T-cell (primary cell): ENCODE measurements at places on chromosomes 6 and 20.

- H3K27me3 ChIP-seq = no peaks in the 10 kb centered on the region
- DNase-seq = no peak
- H3K27ac ChIP-seq = peak overlapping the region; percentile 98
- peaks cover 27% of the 10 kb centered on the region for H3K36me3 ChIP-seq
These were observed 115.9 kb downstream of the FYN start for GRCh38 chr6:111757342-111757741.

GRCh38 chr6:39054577-39055142 is 6.1 kb downstream of the GLP1R start:
- DNase-seq = no peak
- no peaks in the 10 kb centered on the region for H3K36me3 ChIP-seq
- H3K4me3 ChIP-seq = no peak overlapping the region
- no peaks in the 10 kb centered on the region for H3K4me1 ChIP-seq
- no peak overlapping the region for H3K27ac ChIP-seq

DNA sequence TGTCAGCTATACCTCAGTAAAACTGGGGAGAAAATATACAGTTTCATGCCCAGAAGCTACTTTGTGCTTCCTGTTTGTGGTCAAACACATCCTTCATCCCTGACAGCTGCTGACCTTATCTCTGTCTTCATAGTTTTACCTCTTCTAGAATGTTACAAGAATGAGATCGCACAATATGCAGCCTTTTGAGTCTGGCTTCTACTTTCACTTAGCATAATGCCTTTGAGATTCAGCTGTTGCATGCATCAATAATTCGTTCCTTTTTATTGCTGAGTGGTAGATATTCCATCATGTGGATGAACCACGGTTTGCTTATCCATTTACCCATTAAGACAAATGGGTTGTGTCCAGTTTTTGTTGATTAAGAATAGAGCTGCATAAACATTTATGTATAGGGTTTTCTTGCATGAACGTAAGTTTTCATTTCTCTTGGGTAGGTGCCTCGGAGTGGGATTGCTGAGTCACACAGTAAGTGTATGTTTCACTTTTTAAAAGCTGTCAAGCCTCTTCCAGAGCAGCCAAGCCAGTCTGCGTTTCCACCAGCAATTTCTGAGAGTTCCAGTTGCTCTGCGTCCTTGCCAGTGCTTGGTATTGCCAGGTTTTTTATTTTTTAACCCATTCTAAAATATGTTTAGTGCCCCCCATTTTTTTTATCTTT is 86.6 kb upstream of the PAX1 start:
- H3K27me3 ChIP-seq = peaks cover 8% of the 10 kb centered on the region
- no peaks in the 10 kb centered on the region for H3K36me3 ChIP-seq
- H3K27ac ChIP-seq = no peak overlapping the region
- DNase-seq = no peak

GRCh38 chr6:89297695-89298351 is 17.3 kb downstream of the GABRR2 start:
- DNase-seq = no peak
- H3K36me3 ChIP-seq = no peaks in the 10 kb centered on the region
- H3K4me3 ChIP-seq = peak overlapping the region; percentile 14
- H3K4me1 ChIP-seq = peaks cover 9% of the 10 kb centered on the region
- no peaks in the 10 kb centered on the region for H3K27me3 ChIP-seq

GRCh38 chr6:35237476-35237875 is 22.1 kb upstream of the ZNF76 start:
- H3K36me3 ChIP-seq = no peaks in the 10 kb centered on the region
- DNase-seq = no peak
- no peaks in the 10 kb centered on the region for H3K27me3 ChIP-seq
- H3K27ac ChIP-seq = no peak overlapping the region

- no peak for DNase-seq
- H3K4me3 ChIP-seq = no peak overlapping the region
- peaks cover 26% of the 10 kb centered on the region for H3K4me1 ChIP-seq
- no peak overlapping the region for H3K27ac ChIP-seq
These were observed 95.8 kb downstream of the TMEM242 start for GRCh38 chr6:157227202-157228166.

- no peaks in the 10 kb centered on the region for H3K27me3 ChIP-seq
- peak; percentile 89 for DNase-seq
- peaks cover 37% of the 10 kb centered on the region for H3K4me1 ChIP-seq
- peaks cover 13% of the 10 kb centered on the region for H3K36me3 ChIP-seq
These were observed at the start of gene RNF114 for GRCh38 chr20:49936153-49937026. TSS of gene RNF114 (plus strand) at chr20:49936397. CDS start at chr20:49936413, 16 bp downstream.

DNA sequence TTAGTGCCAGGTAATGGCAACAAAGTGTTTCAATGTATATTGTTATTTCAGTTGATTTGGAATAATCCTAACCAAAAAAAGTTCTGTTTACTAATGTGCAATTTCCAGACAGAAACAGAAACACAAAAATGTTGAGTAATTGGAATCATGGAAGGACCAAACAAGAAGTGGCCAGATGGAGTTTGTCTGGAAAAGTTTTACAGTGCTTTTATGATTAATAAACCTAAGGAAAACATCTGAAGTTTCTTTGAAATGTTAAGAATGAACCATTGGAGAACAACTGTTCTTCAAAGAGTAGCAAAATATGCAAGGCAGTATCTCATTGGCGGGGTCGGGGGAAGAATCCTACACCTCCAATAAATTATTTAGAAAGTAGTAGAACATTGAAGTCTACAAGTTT is 19.0 kb upstream of the FILIP1 start:
- H3K36me3 ChIP-seq = no peaks in the 10 kb centered on the region
- no peak overlapping the region for H3K27ac ChIP-seq
- H3K27me3 ChIP-seq = no peaks in the 10 kb centered on the region
- H3K4me1 ChIP-seq = no peaks in the 10 kb centered on the region
- no peak for DNase-seq
- no peak overlapping the region for H3K4me3 ChIP-seq

- H3K4me3 ChIP-seq = no peak overlapping the region
- H3K4me1 ChIP-seq = no peaks in the 10 kb centered on the region
- no peak overlapping the region for H3K27ac ChIP-seq
- H3K27me3 ChIP-seq = no peaks in the 10 kb centered on the region
- DNase-seq = no peak
These were observed 262.3 kb downstream of the ZNF217 start for GRCh38 chr20:53331151-53331973.

DNA sequence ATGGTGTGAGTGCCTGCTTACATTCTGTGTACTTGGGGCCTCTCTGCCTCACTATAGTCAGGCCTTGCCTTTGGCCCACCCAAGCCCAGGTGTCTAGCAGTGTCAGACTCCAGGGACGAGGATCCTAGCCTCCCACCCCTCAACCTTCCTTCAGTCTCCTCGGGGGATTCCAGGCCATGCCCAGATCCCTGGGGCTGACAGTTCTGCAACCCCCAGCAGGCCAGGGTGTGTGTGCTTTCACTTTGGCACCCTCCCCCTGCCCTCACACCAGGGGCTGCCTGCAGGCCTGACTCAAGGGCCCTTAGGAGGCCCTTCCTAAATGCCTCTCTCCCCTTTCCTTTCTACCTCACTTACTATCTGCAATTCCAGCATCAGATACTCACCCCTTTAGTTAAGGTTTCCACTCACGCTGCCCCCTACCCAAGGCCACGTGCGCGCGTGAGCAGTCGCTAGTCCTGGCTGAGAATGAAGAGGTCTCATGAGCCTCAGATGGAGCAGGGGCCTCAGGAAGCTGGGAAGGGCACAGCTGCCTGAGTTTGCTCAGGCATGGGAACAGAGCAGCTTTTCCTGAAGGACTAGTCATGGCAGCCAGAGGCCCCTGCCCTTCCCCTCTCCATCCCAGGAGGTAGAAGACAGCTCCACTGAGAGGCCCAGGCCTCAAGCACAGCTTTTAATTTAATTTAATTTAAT is 859 bp upstream of the CLPS start:
- no peaks in the 10 kb centered on the region for H3K4me1 ChIP-seq
- H3K36me3 ChIP-seq = no peaks in the 10 kb centered on the region
- H3K27me3 ChIP-seq = no peaks in the 10 kb centered on the region

DNA sequence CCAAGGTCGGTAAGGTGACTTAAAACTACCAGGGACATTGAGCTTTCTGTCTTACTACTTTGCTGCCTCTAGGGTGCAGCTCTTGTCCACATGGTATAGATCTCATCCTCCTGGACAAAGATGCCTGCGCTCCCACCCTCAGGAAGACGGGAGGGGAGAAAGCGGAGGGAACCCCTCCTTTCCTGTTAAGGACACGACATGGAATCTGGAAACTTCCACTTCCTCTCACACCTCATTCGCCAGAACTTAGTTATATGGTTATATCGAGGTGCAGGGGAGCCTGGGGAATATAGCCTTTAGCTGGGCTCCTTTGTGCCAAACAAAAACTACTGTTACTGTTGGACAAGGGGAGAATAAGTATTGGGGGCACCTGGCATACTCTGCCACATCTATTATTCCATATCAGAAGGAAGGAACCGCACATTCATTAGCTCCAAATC is 224.3 kb upstream of the TSHZ2 start:
- no peak for DNase-seq
- no peak overlapping the region for H3K4me3 ChIP-seq
- no peaks in the 10 kb centered on the region for H3K27me3 ChIP-seq
- no peaks in the 10 kb centered on the region for H3K36me3 ChIP-seq
- H3K27ac ChIP-seq = no peak overlapping the region

DNA sequence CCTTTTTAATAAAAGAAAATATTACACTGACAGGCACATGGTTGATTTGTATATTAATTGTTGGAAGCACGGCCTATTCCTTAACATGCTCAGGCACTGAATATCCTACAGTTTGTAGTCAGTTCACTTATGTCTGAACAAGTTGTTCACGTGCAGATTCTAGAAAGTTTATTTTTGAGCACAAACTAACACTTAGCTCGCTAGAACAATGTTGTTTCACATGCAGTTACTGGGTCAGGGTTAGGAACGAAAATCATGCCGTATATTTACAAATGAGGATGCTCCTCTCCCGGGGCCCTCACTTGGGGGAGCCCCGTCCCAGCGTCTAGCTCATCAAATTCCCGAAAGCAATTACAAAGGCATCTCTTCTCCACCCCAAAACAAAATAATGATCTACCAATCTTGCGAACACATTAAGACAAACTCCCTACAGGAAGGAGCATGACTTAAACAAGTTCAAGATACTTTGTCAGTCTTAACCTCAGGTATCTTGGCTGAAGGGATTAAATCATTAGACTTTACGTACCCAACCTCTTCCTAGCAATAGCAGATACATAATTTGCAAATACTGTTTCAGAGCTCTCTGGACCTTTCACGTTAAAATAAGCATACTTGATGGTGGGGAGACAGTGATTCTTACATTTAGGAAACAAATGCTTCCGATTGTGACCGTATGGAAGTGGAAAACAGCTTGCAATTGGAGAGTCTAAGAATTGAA is 1.5 kb downstream of the MAP7 start:
- DNase-seq = no peak
- H3K4me1 ChIP-seq = peaks cover 2% of the 10 kb centered on the region

GRCh38 chr20:38395165-38395564 is 40.0 kb downstream of the SNHG17 start:
- H3K4me3 ChIP-seq = no peak overlapping the region
- no peaks in the 10 kb centered on the region for H3K27me3 ChIP-seq
- H3K27ac ChIP-seq = no peak overlapping the region
- H3K4me1 ChIP-seq = no peaks in the 10 kb centered on the region

DNA sequence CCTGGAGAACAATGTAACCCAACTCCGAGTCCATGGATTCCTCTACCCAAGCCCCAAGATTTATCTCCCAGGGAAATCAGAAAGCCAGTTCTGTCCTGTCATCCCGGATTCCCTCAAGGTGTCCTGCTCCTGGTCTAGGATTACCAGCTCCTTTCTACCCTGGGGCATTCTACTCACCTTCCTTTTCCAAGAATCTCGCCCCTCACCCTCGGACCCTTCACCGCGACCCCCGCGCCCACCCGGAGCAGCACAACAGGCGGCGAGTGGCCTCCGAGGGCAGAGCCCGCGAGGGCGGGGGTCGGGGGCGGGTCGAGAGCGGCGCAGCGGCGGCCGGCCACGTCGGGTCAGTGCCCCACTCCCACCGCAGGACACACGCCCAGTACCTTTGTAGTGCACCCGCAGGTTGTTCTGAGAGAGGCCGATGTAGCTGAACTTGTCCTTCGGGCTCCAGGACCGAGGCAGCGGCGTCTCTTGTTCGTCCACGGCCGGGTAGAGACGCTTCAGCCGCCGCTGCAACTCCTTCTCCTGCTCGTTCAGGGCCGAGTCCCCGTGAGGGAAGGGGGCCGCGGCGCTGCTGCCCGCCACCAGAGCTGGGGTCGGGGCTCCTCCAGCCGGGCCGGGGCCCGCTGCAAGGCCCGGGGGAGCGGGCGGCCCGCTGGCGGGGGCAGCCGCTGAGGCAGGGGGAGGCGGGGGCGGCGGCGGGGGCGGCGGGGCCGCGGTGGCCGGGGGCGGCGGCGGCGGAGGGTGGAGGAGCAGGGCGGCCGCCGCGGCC is 897 bp downstream of the RANBP9 start:
- peak overlapping the region; percentile 86 for H3K4me3 ChIP-seq
- peak overlapping the region; percentile 63 for H3K27ac ChIP-seq
- H3K27me3 ChIP-seq = no peaks in the 10 kb centered on the region
- H3K4me1 ChIP-seq = peaks cover 21% of the 10 kb centered on the region

DNA sequence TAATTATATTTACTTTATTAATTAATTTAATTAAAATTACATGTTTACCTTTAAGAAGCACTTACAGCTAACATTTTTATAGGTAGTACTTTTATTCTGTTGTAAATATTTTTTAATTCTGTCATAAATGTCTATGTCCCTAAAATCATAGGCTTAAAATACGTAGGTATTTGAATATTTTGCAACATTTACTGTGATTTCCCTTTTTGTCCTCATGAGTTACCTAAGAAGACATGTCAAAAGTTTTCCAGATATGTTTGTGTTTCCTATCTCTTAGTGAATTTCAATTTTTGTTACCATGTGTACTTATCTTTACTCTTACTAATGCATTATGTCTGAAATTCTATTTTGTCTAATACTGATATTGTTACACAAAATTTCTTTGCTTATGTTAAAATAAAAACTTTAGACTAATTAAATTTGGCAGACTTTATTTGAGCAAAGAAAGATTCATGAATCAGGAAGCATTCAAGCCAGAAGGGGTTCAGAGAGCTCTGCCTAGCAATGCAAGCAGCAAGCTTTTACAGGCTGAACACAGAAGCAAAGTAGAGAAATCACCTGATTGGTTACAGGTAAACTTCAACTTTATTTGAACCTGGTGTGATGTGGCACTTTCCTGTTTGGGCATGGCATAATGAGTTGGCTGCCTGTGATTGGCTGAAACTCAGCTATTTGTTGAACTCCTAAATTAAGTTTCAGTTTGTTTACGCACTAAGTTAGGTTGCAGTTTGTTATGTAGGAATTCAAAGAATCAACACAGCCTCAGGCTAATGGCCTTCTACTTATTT is 123.2 kb upstream of the TMEM170B start:
- no peak overlapping the region for H3K4me3 ChIP-seq
- H3K27ac ChIP-seq = peak overlapping the region; percentile 57
- H3K36me3 ChIP-seq = no peaks in the 10 kb centered on the region

DNA sequence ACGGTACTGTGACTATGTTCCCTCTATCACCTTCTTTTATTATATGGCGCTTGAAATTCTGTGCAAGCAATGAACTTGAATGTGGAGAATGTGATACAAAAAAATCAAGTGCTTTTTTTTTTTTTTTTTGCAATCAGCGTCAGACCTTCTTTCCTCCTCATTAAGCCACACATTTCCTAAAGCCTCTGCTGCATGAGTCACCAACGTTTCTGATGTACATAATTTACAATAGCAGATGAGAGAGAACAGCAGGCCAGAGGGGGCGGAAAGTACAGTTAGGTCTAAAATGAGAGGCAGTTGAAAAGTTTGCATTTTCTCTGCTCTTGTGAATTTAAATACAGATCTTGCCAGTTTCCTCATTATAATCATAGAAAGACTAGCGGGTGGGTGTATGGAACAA is 114.6 kb upstream of the RIPOR2 start:
- DNase-seq = no peak
- H3K36me3 ChIP-seq = no peaks in the 10 kb centered on the region
- no peak overlapping the region for H3K4me3 ChIP-seq
